ENCODE measurements at places on chromosomes 5 and 9.

DNA sequence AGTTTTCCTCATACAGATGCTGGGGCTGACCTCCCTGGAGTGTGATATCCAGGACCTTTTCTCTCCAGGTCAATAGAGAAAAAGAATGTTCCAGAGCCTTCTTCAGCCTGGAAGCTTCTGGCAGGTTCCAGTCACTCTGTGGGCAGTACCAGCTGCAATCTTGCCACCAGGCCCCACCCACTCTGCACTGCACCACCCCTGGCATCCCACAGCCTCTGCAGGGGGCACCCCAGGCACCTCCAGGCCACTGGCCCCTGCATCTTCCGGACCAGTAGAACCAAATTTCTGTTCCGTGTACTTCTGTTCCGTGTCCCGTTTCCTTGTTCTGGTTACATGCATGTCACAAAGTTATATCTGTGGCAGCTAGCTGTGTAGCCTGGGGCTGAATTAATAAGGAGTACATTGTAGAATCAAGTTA lies 83.3 kb upstream of the ZBTB43 start:
- DNase-seq, result no peak

GRCh38 chr9:133576875-133577736 lies 32.1 kb downstream of the FAM163B start:
- no peak for DNase-seq

- DNase-seq, result no peak
These were observed 192.2 kb downstream of the HSD17B3 start for GRCh38 chr9:96109680-96110351.

GRCh38 chr9:77752554-77752953 lies 104.4 kb upstream of the GNA14 start:
- DNase-seq, result no peak

DNA sequence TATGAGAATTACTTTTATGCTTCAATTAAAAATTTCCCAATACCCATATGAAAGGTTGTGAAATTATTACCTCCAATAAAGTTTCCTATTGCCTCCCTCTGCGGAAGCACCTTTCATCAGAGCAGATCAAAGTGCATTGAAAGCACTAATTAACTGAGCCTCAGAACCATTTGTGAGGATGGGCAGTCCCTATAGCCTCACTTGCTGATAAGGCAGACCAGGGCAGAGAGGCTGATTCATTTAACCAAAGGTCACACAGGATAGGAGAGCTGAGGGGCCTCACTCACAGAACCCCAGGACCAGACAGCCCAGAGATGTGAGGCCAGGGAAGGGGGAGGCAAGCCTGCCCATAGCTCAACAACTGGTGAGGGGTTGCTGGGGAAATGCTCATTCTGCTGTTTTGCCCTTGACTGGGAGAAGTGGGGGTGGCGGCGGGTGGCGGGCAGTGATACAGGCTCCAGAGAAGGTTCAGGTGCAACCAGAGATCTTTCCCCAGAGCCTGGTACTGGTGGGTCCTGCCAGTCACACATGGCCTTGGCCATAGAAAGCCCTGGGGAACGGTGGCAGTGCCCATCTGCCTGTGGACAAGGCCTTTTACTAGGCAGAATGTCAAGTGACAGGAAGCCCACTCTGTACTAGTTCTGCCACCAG lies 57.9 kb downstream of the MACROH2A1 start:
- DNase-seq, result no peak

- DNase-seq, result no peak
These were observed 102.9 kb downstream of the MARCHF11 start for GRCh38 chr5:16076657-16077056.

DNA sequence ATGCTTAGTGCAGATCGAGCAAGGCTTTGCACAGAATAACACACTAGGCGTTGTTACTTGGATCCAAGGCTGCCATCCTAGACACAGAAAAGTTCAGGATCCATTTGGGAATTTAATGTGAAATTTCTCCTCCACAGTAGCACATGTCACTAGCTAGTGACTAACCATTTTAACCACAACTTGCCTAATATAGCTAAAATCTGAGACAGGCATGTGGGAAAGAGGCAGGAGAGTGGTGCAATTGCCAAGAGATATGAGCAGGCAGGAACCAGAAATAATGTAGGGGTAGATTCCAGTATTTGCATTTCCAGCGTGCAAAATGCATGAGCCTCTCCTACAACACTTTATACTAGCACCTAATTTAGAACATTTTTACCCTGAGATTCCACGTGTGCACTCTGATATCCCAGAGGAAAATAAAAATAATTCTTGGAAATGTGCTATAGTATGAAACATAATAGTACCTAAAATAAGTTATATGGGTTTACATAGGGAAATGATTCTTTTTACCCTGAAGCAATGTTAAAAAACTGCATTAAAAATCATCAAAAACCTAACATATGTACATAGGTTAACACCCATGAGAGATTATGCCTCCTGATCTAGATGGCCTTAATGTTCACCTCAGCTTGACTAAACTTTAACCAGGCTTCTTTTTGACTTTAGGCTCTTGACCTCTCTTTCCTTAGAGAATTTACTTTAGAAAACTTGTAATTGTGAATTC lies 1230.6 kb upstream of the NUDT12 start:
- no peak for DNase-seq

GRCh38 chr9:20191228-20191840 lies 402.5 kb upstream of the SLC24A2 start:
- DNase-seq, result no peak

GRCh38 chr5:50751064-50751657 lies 84.7 kb downstream of the PARP8 start:
- DNase-seq, result peak; percentile 20

DNA sequence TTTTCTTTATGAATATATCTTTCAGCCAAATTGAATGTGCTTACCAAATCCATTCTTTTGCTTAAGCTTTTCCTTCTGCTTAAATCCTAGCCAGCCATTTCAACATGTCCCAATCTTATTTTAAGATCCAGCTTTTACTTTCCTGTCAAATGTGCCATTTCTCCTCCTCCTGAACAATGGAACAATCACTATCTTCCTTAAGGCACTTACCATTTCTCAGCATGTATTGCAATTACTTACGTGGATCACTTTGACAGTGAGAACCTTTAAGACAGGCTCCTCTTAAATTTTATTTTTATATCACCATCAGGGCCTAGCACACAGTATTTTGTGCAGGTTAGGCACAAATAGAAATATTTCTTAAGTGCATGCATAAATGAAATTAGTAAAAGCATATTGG lies 4.4 kb upstream of the CDO1 start:
- DNase-seq, result no peak

GRCh38 chr9:34957492-34958410 lies at the start of gene PHF24:
Gene PHF24 (plus strand): TSS chr9:34958285. CDS start chr9:34971299, 13,014 bp downstream.
- no peak for DNase-seq

DNA sequence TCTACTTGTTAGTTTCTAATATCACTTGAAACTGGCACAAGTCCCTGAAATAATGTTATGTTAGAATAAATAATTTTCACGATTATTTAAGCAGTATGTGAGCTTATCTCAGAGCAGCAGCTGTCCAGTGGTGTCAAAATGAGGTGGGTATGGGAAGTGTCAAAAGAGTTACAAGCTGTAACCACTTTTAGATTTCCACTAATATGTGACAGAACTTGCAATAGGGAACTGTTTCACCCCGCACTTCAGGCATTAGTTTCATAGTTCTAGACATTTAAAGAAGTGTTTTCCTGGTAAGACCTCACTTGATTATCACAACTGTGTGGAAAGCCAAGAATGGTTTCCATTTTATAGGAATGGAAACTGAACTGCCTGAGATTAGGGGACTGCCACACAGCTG lies 2.9 kb upstream of the ISCA1 start:
- no peak for DNase-seq

GRCh38 chr5:14231890-14232289 lies 88.7 kb downstream of the TRIO start:
- no peak for DNase-seq

DNA sequence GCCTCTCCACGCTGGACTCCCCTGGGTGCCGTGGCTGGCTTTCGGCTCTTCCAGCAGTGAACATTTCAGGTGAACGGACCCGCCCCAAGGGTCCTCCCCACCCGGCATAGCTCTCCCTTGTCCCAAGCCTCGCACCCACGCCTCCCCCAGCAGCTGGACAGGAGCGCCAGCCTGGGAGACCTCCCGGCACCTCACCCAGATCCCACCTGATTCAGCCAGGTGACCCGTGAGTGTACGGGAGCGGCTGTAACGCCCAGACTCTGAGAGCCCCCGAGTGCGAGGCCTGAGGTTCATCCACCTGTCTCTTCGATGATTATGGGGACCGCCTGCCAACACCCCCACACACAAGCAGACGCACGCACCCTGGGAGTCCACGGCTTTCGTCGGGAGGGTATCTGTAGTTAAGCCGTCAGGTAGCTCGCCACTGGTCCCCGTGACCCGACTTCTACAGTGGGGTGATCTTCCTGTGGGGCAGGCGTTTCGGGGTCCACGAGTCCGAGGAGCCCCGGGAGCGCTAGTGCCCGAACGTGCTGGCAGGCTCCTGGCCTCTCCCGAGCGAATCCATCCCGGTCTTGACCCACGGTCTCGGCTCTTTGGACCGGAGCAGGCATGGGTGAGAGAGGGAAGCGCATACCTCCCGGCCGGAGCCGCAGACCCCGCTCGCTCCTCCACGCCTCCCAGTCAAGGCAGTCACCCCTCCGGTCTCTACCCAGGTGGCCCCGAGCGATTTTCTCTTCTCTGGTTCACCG lies 14.9 kb downstream of the TRIM7 start:
- DNase-seq, result peak; percentile 62

DNA sequence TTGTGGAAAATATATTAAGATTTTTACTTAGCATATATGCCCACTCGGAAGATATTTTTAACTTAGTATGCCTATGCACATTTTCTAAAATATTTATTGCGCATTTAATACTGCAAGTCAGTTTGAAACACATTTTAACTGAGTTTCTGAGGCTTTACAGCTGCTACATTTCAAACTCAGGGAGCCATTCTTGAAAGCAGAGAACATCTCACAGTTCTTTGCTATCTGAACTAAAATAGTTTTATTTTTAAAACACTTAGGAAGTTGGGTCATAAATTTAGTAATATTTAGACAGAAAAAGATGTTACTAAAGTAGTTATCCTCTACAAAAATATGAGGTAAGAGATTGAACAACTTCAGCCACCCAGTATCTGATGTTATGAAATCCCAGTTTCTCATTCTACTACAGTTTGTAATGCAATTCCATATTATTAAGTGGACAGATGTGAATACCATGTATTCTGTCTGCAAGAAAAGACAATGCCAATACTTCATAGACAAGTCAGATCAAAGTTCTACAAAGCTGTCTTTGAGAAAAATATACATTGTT lies 409.9 kb upstream of the EDIL3 start:
- DNase-seq, result no peak

- no peak for DNase-seq
These were observed 938.1 kb downstream of the EFNA5 start for GRCh38 chr5:106732624-106733023.

- no peak for DNase-seq
These were observed 462.4 kb downstream of the PRR16 start for GRCh38 chr5:120926471-120926870.

GRCh38 chr9:110440796-110441195 lies 103.1 kb upstream of the TXNDC8 start:
- DNase-seq, result no peak

DNA sequence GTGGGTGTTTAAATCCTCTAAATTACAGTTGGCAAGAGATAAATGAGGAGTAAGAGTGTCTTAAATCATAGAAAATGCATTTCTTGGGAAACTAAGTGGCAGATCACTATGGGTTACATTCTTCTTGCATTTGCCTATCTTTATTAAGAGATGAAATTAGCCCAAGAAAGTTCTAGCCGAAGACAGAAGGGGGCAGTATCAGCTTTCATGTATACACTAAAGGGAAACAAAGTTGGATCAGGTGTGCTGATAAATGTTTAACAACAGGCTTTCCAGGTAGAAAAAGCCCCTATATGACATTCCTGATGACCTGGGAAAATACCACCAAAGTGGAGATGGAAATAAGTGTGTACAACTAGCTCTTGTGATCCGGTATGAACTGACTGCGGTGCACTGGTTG lies 81.9 kb upstream of the TLR4 start:
- DNase-seq, result no peak

DNA sequence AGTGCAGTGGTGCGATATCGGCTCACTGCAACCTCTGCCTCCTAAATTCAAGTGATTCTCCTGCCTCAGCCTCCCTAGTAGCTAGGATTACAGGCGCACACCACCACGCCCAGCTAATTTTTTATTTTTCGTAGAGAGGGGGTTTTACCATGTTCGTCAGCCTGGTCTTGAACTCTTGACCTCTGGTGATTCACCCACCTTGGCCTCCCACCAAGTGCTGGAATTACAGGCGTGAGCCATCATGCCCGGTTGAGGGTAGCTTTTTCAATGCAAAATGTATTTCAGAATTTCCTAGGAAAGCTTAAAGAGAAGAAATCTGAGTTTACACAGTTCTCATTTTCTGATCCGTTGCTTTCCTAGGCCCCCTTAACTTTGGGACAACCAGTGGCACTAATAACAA lies 15.7 kb downstream of the BDP1 start:
- no peak for DNase-seq

DNA sequence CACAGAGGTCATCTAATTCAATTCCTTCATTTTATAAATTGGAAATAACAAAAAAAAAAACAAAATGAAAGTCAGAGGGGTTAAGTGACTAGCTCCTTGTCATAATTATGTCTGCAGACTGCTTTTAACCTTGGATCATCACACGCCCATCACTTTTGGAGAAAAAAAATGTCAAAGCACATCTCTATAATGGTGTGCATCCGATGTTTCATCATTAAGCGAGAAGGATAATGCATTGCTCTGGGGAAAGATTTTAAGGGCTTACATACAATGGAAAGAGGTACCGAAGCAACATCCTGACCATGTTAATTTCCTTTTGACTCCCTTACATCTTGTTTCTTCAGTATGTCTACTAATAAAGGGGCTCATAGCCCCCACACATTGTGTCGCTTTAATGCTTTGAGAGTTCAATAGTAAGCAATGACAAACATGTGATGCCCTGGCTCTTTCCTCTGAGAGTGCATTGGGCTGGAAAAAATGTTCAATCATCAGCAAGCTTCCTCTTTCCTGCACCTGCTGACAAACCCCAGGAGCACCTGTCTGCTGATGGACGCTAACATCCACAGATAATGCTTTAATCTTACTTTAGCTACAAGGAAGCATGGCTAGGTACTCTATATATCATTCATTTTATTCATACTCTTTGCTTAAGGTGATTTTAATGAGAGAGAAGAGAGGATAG lies 242.2 kb downstream of the SMARCA2 start:
- DNase-seq, result no peak

DNA sequence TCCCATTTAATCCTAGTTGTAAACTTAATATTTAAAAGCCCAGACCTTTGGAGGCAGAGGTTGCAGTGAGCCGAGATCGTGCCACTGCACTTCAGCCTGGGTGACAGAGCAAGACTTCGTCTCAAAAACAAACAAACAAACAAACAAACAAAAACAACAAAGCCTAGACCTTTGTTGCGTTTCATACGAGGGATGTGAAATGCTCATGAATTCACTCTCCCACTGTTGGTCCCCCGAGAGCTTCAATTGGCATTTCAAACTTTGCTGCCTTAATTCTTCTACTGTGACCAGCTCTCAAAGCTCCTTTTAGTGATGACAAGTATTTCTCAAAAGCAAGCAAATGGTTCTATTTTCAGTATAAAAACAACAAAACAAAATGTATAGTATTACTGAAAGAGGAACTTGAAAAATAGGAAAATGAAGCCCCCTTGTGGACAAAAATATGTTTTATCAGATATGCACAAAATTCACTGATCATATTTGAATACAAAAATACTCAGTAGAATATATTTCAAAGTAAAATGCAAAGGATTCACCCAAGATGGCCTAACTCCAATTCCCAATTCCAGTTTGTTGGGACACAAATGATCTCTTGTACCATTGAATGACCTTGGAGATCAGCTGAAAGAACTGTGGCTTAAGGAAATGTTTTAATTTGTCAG lies 140.4 kb downstream of the ESM1 start:
- DNase-seq, result no peak

GRCh38 chr9:29796291-29796952 lies 2223.1 kb upstream of the C9orf72 start:
- no peak for DNase-seq

All from GM06990 (cell line).